ENCODE measurements at places on chromosomes 3 and 15. TPM values are rescaled to one million over a fixed set of nuclear protein-coding genes. Genes with fewer than 3 reads are reported as not detected.

GRCh38 chr15:49895347-49896223, 223.4 kb downstream of the ATP8B4 start:
- no peak for DNase-seq

DNA sequence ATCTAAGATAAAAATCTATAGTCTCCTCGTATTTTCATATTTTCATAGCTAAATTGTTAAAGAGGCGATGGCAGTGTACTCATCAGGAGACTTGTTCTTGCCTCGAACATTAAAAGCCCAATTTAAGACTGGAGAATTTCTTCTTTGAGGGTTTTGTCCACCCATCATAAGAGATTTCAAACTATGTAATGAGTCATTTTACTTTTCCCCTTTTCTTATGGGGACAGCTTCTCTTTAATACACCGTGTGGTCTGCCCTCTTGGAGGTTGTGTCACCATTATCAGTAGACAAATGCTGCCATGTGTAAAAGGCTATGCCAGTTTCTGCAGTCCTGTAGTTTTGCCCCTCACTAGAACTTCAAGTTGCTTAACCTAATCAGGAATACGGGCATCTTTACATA, 16.9 kb downstream of the TGFBR2 start:
- DNase-seq, result no peak

The CRTAP gene
- 31.7 TPM for total RNA-seq

The ACTRT3 gene
- total RNA-seq, result 1.7 TPM

The COLQ gene
- total RNA-seq, result 0.74 TPM

The MYL3 gene
- total RNA-seq, result not detected

The SHQ1 gene
- total RNA-seq, result 40.0 TPM

GRCh38 chr3:64454179-64454578, 228.9 kb upstream of the PRICKLE2 start:
- no peak for DNase-seq

DNA sequence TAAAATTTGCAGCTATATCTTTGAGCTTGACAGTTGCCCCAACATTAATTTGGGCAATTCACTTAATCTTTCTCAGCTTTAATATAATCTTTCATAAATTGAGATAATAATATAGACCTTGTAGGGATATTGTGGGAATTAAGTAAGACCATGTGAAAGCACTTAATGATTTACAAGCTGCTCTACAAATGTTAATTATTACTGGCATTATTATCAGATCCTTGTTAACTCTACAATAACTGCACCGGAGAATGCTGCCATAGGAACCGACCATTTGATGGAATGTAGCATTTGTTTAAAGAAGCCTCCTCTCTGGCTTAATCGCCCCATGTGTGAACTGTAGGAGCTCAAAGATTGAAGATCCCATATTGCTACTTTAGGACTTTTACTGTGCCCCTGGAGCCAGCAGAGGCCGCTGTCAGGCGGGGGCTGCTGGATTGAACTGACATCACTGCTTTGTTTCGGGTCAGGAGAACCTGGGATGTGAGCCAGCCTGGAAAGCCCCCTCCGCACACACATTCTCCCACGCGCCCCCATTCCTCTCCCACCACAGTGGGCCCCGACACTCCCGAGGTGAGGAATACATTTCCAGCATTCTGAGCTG, 154.2 kb upstream of the TNIK start:
- DNase-seq, result peak; percentile 1

The MASP1 gene
- not detected for total RNA-seq

GRCh38 chr3:4898454-4899313, 80.6 kb upstream of the BHLHE40 start:
- peak; percentile 21 for DNase-seq

DNA sequence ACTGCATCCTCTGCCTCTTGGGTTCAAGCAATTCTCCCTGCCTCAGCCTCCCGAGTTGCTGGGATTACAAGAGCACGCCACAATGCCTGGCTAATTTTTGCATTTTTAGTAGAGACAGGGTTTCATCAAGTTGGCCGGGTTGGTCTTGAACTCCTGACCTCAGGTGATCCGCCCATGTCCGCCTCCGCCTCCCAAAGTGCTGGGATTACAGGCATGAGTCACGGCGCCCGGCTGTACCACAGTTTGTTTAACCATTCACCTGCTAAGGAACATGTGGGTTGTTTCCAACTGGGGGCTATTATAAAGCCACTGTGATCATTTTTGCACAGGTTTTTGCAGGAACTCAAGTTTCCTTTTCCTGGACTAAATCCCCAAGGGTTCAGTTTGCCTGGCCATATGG, 123.2 kb upstream of the RAP2B start:
- DNase-seq, result no peak

Data from activated naive CD8-positive, alpha-beta T cell treated with anti-CD3 and anti-CD28 coated beads for 36 hours (primary cell).